ENCODE measurements at places on chromosomes 5 and 9.

DNA sequence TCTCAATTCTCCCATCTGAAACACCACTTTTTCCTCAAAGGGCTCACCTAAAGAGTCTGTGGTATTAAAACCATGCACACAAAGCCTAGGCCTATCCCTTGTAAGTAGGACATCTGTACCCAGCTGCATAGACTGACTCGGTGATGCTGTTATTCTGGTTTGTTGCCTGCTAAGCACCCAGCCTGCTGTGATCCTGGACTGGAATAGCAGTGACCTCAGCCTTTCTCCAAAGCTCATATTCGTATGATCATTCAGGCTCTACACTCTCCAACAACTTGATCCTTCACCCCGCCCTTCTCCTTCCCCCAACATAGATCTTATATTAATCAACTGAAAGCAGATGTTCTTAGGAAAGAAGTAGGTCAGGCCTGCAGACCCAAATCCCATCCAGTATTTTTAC lies 81.4 kb upstream of the WWC1 start:
- H3K27me3 ChIP-seq, result no peaks in the 10 kb centered on the region
- no peak overlapping the region for H3K4me3 ChIP-seq
- no peak overlapping the region for H3K27ac ChIP-seq
- H3K36me3 ChIP-seq, result no peaks in the 10 kb centered on the region
- DNase-seq, result no peak

GRCh38 chr5:111733571-111733970 lies 23.4 kb downstream of the NREP start:
- H3K27ac ChIP-seq, result no peak overlapping the region
- peaks cover 3% of the 10 kb centered on the region for H3K36me3 ChIP-seq
- no peaks in the 10 kb centered on the region for H3K4me1 ChIP-seq
- H3K27me3 ChIP-seq, result peaks cover 8% of the 10 kb centered on the region

- H3K4me1 ChIP-seq, result no peaks in the 10 kb centered on the region
- H3K4me3 ChIP-seq, result no peak overlapping the region
- no peaks in the 10 kb centered on the region for H3K27me3 ChIP-seq
- H3K36me3 ChIP-seq, result no peaks in the 10 kb centered on the region
- no peak overlapping the region for H3K27ac ChIP-seq
These were observed 57.6 kb upstream of the GRAMD2B start for GRCh38 chr5:126365446-126366198.

GRCh38 chr9:119500072-119500771 lies 131.0 kb upstream of the BRINP1 start:
- DNase-seq, result no peak
- no peaks in the 10 kb centered on the region for H3K27me3 ChIP-seq
- no peak overlapping the region for H3K4me3 ChIP-seq
- H3K4me1 ChIP-seq, result no peaks in the 10 kb centered on the region
- no peak overlapping the region for H3K27ac ChIP-seq

- no peak overlapping the region for H3K27ac ChIP-seq
- H3K4me1 ChIP-seq, result peaks cover 17% of the 10 kb centered on the region
- peaks cover 10% of the 10 kb centered on the region for H3K36me3 ChIP-seq
These were observed 3.7 kb downstream of the DTWD2 start for GRCh38 chr5:118984602-118985001.

DNA sequence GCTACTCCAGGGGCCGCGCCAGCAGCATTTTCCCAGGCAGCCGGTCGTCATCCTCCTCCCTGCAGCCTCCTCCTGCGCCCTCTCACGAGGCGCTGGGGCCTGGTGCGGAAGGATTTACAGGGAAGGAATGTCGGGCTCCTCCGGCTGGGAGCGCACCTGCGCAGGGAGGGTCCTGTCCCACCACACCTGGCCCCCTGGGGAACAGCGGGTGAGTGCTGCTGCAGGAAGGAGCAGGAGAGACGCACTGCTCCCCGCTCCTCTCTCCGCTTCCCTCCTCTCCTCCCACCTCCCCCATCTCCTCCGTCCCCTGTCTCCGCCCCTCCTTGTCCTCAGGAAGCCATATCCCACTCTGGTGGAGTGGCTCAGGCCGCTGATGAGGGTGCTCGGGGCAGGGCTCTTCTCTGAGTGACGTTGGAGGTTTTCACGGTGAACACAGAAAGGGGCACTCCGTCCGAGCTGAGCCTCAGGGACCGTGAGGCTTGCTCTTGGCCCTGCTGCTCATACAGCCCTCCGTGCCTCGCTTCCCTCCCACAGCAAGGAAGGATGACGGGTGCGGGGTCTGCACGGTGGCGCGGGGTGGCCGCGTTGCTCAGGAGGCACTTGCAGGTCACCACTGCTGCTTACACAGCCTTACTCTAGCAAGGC lies 31.3 kb downstream of the IRX4 start:
- H3K36me3 ChIP-seq, result no peaks in the 10 kb centered on the region
- H3K4me3 ChIP-seq, result no peak overlapping the region
- peaks cover 63% of the 10 kb centered on the region for H3K27me3 ChIP-seq
- DNase-seq, result no peak
- H3K4me1 ChIP-seq, result no peaks in the 10 kb centered on the region

DNA sequence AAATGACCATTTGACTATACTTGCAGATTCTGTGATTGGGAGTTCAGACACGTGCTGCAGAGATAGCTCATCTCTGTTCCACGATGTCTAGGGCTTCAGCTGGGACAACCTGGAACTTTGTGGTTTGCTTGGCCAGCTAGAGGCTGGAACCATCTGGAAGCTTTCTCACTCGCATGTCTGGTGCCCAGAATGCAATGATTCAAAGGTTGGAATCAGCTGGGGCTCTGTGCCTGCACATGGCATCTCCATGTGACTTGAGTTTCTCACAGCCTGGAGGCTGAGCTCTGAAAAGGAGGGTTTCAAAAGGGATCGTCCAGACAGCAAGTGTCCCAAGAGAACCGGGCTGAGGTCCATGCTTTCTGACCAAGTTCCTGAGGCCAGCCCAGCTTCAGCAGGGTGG lies 465.2 kb downstream of the GADD45G start:
- H3K4me3 ChIP-seq, result no peak overlapping the region
- H3K4me1 ChIP-seq, result no peaks in the 10 kb centered on the region
- no peak for DNase-seq
- H3K36me3 ChIP-seq, result no peaks in the 10 kb centered on the region

Data from central memory CD8-positive, alpha-beta T cell (primary cell).